ENCODE measurements at places on chromosomes 6 and 20.

- DNase-seq, result no peak
Observed at GRCh38 chr6:36615018-36615761, 21.0 kb downstream of the SRSF3 start.

DNA sequence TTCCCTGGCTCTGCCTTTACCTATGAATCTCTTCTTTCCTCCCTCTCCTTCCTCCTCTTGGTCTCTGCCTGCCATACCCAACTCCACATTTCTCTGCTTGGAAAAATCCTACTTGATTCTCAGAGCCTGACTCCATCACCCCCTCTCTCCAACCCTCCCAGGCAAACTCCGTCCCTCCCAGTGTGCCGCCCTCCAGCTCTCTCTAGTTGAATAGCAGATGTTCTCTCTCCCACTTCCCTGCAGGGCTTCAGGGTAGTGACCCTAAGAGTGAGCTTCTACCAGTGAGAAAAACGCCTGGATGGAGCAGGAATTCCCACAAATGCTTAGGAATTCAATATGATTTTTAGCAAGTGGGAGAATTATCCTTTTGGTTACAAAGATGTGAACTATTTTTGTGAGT, 141.6 kb downstream of the MTHFD1L start:
- DNase-seq, result no peak

- DNase-seq, result peak; percentile 26
Observed at GRCh38 chr20:17895641-17896171, 72.9 kb downstream of the SNX5 start.

DNA sequence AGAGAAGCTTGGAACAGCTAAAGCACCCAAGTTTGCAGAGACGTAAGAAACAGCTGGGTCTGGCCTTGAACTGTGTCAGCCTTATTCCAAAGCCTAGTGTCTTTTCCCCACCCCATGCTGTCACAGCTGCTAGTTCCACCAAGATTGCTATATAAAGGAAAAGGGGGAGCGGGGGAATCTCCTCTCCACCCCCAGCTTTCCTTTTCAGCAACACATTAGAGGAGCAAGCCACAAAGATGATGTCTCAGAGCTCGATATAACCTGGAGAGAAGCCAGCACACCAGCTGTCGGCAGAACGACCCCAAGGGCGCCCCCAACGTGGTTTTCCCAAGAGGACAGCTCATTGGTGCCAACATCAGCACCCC, 36.5 kb downstream of the ATP9A start:
- DNase-seq, result no peak

GRCh38 chr20:17836303-17836861, 132.2 kb downstream of the SNX5 start:
- no peak for DNase-seq

GRCh38 chr6:45297320-45297719, 30.8 kb upstream of the RUNX2 start:
- DNase-seq, result no peak

- DNase-seq, result peak; percentile 40
Observed at GRCh38 chr20:16803965-16804792, 56.0 kb downstream of the OTOR start.

DNA sequence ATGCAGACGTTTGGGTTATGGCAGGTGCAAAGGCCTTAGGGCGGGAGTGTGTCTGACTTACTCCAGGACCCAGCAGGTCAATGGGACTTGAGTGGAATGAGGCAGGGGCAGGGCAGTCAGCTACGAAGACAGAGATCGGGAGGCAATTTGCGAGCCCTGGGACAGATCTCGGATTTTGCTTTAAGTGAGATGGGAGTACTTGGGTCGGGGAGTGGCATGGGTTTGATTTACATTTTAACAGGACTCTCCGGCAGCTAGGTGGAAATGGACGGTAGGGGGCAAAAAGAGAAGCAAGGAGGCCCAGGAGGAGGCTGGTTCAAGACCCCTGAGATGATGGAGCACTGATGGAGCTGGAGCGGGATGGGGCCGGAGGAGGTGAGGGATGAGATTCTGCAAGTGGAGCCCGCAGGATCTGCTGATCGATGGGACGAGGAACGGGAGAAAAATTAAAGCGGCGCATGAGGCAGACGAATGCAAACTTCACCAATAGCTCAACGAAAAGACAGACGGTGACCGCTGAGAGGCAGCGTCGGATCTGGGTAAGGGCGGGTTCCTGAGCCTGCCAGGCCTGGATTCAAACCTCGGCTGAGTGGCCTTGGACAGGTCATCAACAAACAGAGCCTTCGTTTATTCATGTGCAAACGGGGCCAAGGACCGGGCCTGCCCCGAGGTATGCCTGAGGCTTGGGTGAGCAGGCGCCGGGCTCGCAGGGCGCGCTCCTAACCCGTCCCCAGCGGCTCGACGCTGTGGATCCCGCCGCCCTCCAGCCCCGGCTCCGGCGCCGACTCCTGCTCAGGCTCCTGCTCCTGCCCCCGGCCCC, 756 bp upstream of the RBCK1 start:
- DNase-seq, result peak; percentile 55

- DNase-seq, result no peak
Observed at GRCh38 chr6:110277100-110277665, 81.0 kb downstream of the METTL24 start.

- no peak for DNase-seq
Observed at GRCh38 chr6:43497129-43497396, 13.1 kb downstream of the LRRC73 start.

- no peak for DNase-seq
Observed at GRCh38 chr6:4399656-4400055, 264.3 kb upstream of the ECI2 start.

DNA sequence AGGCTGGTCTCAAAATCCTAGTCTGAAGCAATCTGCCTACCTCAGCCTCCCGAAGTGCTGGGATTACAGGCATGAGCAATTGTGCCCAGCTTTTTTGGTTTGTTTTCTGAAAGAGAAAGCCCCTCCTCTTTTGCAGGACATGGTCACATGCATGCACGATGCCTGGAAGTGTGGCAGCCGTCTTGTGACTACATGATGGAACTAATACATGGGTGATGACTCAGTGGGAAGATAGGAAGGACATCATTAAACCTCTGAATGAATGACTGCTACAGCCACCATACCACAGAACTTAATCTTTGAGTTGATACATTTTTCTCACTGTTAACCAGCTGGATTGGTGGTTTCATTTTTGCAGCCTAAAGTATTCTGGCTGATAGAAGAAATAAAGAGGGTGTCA, 13.4 kb upstream of the CTNNBL1 start:
- DNase-seq, result no peak

DNA sequence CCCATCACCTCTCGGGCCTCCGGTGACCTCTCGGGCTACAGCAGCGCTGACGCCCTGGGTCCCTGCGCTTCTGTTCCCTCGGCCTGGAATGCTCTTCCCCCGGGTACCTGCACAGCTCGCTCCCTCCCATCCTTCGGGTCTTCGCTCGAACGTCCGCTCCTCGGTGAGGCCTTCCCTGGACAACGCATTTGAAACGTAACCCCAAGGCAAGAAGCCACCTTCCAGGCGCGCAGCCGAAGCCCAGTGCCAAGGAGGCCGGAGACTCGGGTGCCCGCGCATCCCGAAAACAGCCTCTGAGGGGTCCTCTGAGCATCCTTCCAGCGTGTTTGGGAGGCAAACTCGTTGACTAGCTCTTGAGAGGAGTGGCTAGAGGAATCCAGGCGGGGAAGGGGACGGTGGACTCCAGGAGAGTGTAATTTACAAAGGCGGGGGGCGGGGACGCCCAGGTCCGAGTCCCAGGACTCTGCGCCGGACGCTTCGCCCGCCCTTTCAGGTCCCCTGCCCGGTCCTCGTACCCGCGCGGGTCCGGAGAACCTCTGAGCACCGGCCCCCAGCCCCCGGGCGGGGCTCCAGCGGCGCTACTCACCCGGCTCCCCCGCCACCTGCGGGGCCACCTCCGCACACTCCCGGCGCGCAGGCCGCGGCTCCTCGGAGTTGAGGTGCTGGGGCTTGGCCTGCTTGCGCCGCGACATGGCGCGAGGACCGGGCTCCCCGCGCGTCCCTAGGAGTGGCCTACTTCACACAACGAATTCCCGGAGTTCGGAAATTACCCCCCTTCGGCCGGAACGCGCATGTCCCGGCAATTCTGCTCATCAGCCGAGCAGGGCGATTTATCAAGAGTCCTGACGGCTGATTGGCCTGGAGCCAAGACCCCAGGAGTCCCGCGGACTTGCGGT, 86.8 kb downstream of the ZFP64 start:
- peak; percentile 14 for DNase-seq

GRCh38 chr6:16741112-16742016, 19.9 kb downstream of the ATXN1 start:
- no peak for DNase-seq

- DNase-seq, result no peak
Observed at GRCh38 chr6:155126727-155127439, 131.8 kb downstream of the TIAM2 start.

DNA sequence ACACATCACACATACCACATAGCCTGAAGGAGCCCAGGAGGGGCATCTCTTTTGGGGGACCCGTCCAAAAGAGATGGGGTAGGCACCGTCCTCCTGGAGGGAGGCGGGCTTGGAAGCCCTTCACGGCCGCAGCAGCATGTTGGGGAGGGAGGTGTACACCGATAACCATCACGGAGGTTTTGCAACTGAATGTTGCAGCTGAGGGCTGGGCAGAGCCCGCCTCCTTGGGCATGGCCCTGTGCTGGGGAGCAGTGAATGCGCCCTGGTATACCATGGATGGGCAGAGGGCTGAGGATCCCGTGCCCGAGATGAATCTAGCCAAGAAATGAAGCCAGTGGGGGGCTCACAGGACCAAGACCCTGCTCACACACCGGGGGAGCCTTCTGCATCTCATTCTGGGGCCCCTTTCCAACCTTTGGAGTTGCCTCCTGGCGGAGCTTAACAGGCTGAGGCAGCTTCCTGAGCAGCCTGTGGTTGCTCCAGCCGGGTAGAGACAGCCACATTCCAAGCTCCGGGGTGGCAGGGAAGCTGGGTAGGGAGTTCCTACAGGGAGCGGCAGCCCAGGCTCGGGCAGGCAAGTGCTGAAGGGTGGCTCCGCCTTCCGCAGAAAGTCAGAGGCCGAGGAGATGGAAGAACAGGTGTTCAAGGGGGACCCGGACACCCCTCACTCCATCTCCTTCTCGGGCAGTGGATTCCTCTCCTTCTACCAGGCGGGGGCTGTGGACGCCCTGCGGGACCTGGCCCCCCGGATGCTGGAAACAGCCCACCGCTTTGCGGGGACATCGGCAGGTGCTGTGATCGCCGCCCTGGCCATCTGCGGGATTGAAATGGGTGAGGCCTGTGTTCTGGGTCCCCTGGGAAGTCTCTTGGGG, at the start of gene PNPLA1:
TSS of gene PNPLA1 (plus strand) at position 227 of the 872 bp plus-strand sequence. CDS start at position 627, 400 bp downstream.
- DNase-seq, result no peak

DNA sequence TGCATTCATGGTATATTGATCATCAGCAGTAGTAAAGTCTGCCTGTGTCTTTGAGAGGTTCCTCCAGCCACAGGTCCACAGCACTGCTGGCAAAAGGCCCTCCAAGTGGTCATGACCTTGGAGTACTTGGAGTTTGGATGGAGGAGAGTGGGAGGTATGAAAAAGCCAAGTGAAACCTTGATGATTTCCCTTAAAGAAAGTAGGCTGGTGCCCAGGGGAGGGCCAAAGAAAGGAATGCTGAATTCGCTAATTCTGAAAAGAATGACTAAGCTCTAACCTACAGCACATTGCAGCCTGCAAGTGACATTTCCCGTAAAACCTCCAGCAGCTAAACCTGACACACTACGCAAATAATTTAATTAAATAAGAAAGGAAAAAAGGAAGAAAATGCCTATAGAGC, 223.4 kb upstream of the TAB2 start:
- DNase-seq, result no peak

- DNase-seq, result no peak
Observed at GRCh38 chr6:29755295-29755871, 32.1 kb downstream of the HLA-F start.

- no peak for DNase-seq
Observed at GRCh38 chr6:90722648-90723047, 135.8 kb upstream of the MAP3K7 start.

DNA sequence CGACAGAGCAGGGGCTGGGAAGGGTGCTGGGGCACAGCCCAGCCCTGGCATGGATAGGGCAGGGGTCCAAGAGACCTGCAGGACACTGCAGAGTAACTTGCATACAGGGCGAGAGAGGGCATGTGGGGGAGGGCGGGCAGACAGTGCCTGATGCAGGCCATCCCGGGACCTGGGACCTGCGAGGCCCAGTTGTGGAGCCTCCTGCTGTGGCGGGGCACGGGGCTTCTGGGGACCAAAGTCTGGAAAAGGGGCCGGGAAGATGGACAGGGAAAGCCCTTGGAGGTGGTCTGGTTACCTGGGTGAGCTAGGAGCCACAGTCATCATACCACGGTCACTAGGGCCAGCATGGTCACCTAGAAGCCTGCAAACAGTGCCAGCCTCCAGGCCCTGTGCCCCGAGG, 412 bp upstream of the TUBB1 start:
- DNase-seq, result no peak

GRCh38 chr6:116286773-116287358, 7.1 kb upstream of the TSPYL1 start:
- no peak for DNase-seq

GRCh38 chr20:45970646-45971424, 1.2 kb downstream of the ZNF335 start:
- no peak for DNase-seq

- no peak for DNase-seq
Observed at GRCh38 chr20:35144694-35145093, 2.4 kb downstream of the EDEM2 start.

DNA sequence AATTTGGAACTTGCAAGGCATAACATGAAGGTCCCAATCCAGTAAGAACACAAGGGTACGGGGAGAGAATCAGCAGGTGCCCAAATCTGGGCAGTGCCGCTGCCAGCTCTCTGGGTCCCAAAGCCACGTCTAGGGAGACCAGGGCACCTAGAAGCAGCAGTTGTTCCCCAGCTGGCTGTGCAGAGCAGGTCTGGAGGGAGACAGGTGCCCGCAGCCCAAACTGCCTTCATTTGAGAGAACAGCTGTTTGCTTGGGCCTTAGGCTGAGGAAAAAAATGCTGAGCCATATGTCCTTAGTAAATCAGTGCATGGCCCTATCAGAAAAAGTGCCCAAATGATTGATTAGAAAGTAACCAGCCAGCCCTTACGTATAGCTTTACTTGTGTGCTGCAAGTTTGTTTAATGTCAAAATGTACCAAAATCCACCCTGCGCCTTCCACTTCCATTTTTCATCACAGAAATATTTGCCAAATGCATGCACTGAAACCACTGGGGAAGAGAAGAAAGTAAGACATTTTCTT, 9.1 kb upstream of the PRELID3B start:
- no peak for DNase-seq

DNA sequence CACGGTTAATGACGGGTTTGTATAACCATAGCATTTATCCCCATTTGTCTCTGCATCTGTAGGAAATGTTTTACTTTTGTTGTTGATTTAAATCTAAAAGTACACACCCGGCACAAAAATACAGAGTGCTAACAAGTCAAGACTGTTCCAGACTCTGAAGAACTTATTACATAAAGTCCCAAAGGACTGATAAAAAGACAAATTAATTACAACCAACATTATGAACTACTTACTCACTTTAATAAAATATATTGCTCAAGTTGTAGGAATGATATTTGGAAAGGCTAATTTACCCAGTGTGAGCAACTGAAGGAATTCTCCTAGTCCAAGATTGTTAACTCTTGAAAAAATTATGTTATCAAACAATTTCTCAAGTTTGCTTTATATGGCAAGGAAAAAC, 115.6 kb downstream of the KIF13A start:
- DNase-seq, result no peak
